ENCODE measurements at places on chromosomes 6 and 20. TPM values are rescaled to one million over a fixed set of nuclear protein-coding genes. Genes with fewer than 3 reads are reported as not detected.

DNA sequence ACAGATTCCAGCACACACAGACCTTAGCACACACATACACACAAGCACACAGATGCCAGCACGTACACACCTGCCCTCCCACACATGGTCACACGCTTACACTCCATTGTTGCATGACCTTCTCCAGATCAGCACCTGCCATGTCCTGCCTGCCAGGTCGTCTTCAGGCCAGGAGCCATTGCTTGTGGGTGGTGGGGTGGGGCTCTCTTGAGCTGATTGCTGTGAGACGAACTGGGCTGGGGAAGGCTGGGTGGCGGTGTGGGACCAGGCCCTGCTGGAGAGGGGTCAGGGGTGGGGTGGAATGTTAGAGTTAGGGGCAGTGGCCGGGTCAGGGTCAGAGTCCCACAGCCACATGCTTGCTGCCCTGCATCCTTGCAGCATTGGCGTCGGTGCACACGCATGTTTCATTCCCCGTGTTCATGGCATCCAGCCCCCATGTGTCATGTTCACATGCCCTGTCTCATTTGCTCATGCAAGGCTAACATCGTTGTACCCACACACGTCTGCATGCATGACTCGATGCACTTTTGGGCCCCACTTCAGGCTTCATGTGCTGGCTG is 6.5 kb upstream of the NPBWR2 start:
- no peaks in the 10 kb centered on the region for H3K4me1 ChIP-seq
- no peaks in the 10 kb centered on the region for H3K36me3 ChIP-seq
- DNase-seq: no peak
- no peak overlapping the region for H3K4me3 ChIP-seq

DNA sequence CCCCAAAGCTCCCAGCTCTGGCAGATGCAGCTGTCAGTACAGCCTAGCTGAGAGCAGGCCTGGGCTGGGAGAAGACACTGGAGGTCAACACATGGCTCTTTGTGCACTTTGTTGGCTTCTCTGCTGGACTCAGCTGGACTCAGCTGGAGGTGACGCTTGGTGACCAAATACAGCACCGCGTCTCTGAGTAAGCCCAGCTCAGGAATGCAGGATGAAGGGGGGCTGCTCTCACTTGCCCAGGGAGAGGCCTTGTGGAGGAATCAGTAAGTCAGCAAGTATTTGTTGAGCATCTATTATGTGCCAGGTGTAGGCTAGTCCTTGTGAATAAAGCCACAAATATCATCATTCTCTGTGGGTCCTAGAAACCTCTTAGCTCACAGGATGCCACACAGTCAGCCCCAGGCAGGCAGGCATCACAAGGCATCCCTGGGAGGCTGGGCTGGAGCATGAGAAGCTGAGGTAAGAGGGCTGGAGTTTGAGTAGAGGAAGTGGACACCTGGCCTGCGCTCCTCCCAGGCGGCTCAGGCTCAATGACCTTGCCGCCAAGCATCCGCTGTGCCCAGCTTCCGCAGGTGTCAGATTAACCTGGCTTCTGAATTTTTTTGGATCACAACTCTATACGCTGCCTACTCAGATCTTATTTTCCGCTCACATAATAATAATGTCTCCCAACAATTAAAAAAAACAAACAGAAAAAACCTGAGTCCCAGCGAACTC is 95.4 kb downstream of the TMEM170B start:
- no peaks in the 10 kb centered on the region for H3K36me3 ChIP-seq
- no peak for DNase-seq
- no peak overlapping the region for H3K4me3 ChIP-seq
- no peaks in the 10 kb centered on the region for H3K27me3 ChIP-seq

DNA sequence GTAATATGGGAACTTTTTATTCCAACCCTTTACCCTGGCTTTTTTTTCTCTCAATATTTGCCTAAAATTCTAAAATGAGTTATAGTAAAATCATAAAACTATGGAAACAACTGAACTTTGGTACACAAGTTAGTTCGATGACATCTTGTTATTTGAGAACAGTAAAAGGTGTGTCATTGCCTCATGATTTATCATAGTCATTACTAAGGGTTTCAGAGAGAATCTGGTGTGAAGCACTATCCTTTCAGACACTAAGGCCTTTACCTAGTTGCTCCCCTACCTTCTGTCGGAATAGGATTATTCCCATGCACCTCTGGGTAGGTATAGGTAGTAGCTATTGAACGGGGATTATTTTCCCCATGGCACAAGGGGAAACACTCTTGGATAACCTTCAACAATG is 11.4 kb downstream of the TAF11 start:
- H3K27me3 ChIP-seq: no peaks in the 10 kb centered on the region
- no peak overlapping the region for H3K27ac ChIP-seq
- peaks cover 40% of the 10 kb centered on the region for H3K36me3 ChIP-seq
- H3K4me1 ChIP-seq: no peaks in the 10 kb centered on the region
- H3K4me3 ChIP-seq: no peak overlapping the region

DNA sequence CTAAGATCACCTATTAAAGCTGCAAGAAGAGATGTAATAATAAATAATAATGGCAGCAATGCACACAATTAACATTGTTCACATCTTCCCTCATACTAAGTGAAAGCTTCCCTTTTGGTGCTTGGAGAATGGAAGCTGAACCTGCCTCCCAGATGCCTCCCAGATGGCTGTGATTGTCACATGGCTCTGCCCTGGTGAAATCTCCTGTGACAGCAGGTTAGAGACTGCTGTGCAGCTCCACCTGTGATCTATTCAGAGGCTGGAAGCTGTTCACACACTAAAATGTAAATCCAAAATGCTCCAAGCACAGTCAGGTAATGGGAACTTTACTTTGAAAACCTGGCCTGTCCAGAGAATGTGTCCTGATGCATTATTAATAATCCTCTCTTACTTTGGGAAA is 41.7 kb upstream of the RGS17 start:
- no peaks in the 10 kb centered on the region for H3K36me3 ChIP-seq
- DNase-seq: no peak
- H3K4me3 ChIP-seq: no peak overlapping the region
- H3K27ac ChIP-seq: no peak overlapping the region

DNA sequence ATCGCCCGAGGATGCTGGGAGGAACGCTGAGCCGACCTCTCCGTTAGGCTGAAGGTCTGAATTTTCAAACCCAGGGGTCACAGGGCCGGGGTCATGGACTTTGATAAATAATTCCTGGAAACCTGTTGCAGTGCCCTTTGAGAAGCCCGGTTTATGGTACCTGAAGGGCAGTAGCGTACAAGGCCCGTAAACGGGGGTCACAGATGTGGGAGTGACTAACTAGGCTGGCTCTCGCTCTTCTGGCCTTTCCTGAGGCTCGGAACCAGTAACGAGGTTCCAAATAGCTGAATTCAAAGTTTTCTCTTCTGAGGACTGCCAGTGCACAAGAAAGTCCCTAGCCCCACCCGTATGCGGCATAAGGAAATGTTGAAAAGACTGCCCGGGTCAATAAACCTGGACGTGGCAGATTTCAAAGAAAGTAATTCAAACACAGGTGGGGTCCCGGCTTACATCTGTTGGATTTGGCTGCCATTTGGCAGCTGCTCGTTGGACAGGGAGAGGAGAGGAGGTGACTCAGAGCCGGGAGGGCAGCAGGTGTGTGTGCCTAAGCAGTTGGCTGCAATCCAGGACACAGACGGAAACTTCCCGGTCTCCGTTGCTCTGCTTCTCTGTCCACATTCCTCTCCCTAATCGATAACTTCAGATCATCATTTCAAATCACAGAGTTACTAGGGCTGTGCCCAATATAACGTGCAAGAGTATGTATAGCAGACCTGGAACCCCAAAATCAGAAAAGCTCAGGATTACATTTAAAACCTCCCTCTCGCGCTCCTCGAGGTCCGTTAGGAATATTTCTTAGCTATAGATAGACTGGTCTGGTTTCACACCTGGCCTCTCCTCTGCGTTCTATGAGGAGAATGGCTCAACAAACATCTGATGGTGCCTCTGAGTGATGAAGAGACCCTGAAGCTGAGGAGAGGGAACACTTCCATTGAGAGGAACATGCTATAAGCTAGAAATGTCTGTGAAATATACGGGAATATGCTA is 765 bp upstream of the GMDS start:
- H3K4me3 ChIP-seq: peak overlapping the region; percentile 76
- peaks cover 46% of the 10 kb centered on the region for H3K4me1 ChIP-seq
- no peaks in the 10 kb centered on the region for H3K27me3 ChIP-seq

DNA sequence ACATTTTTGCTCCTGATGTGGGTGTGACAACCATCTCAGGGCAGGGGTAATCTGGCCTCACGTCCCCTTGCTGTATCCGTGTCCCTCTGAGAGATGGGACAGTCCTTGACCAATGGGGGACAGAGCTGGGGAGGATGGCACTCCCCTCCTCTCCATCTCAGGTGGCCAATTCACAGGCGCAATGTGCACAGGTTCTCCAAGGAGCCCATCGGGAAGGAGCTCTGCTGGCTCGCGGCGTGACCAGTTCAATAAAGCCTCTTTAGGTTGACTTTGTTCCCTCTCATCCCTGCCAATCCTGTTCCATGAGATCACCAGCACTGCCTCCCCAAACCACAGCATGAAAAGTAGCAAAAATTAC is 196.3 kb upstream of the SLC24A3 start:
- H3K27ac ChIP-seq: no peak overlapping the region
- H3K27me3 ChIP-seq: no peaks in the 10 kb centered on the region
- H3K36me3 ChIP-seq: no peaks in the 10 kb centered on the region
- no peak overlapping the region for H3K4me3 ChIP-seq

The RNF39 gene
- not detected for total RNA-seq
